ENCODE measurements at places on chromosomes 7 and 10.
A peak's percentile ranks its signal among the peaks of the same experiment; 100 is the strongest.

- no peak for DNase-seq
These were observed 941.8 kb upstream of the POT1 start for GRCh38 chr7:125871431-125871830.

- no peak for DNase-seq
These were observed 362.9 kb downstream of the MAGI2 start for GRCh38 chr7:79090543-79090942.

DNA sequence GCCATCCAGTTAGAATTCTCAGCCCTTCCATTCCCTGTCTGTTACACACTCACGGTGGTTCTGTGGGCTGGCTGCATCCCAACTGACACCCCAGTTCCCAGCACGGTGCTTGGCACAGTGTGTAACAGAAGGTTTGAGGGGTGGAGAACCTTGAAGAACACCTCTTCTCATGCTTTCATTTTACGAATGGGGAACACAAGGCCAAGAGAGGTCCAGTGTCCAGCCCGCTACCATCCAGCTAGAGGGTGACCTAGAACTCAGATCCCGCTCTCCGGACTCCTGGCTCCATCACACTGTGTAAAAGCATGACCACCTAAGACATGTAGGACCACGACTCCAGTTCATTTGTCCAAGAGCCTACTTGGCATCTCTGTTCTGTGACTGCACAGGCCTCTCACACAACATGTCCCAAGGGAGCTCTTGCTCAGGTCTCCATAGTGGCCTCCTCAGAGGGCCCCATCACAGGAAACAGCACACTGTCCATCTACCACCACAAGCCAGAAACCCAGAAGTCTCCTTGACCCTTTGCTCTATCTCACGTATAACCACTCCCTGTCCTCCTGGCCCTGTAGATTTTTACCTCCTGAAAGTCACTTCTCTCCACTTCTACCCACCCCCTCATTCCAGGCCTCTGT is 2.8 kb upstream of the CDH23 start:
- no peak for DNase-seq

- DNase-seq: no peak
These were observed 311.8 kb upstream of the IMMP2L start for GRCh38 chr7:111873963-111874690.

DNA sequence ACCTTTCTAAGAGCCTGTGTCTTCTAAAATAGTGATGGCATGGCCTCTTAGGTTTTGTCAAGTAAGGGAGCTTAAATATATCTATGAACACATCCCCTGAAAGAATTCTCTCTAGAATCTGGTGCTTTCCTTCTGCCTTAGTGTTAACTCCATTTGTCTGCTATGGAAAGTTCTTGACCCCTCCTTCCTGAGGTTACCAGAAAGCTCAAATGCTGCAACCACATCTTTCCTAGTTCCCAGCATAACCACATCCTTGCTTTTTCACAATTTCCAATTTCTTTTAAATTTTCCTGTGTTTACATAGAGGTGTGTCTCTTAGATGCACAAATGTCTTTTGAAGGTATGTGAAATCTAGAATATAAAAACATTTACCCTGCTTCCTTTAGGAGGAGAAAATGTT is 16.4 kb upstream of the GSDME start:
- DNase-seq: no peak

- DNase-seq: no peak
These were observed 75.2 kb upstream of the KIF5B start for GRCh38 chr10:32131388-32131787.

GRCh38 chr7:116241291-116241690 is 31.0 kb downstream of the TES start:
- DNase-seq: no peak

- no peak for DNase-seq
These were observed 42.9 kb upstream of the CTBP2 start for GRCh38 chr10:125203186-125203800.

- DNase-seq: no peak
These were observed 82.4 kb downstream of the SHH start for GRCh38 chr7:155729847-155730246.

- no peak for DNase-seq
These were observed 202.3 kb downstream of the AHR start for GRCh38 chr7:17500736-17501135.

DNA sequence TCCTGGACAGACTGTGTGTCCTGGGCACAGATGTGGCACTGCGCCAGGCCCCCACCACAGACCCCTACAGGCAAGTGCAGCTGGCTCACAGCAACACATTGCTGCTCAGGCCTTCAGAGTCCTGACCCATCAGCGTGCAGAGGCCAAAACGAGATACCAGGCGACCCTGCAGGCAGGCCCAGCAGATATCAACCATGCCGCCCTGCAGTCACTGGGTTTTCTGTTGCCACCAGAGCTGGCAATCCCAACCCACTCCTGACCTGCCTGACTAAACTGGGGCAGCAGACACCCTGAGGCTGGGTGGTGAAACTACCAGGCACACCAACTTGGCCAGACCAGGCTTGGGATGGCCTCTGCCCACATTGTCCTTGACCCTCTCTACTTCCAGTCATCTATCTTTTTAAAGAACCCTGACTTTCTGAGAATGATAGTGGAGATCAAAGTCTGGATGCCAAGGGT is 20.3 kb downstream of the ZCCHC24 start:
- DNase-seq: no peak

DNA sequence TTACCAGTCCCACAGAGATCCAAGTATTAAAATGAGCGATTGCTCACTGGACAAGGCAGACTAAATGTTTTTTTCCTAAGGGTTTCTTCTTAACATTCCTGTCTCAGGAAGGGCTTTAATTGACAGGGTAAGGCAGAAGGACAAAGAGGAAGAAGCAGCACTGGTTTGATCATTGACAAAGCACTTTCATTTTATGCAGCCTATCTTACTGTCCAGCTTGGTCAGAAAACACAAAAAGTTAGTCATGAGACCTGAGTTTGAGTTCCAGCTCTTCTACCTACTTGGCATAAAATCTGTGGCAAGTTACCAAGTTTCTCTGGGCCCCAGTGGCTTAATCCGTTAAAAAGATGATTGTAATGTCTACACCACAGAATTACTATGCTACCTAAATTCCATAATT is 458.5 kb downstream of the GFRA1 start:
- DNase-seq: no peak

DNA sequence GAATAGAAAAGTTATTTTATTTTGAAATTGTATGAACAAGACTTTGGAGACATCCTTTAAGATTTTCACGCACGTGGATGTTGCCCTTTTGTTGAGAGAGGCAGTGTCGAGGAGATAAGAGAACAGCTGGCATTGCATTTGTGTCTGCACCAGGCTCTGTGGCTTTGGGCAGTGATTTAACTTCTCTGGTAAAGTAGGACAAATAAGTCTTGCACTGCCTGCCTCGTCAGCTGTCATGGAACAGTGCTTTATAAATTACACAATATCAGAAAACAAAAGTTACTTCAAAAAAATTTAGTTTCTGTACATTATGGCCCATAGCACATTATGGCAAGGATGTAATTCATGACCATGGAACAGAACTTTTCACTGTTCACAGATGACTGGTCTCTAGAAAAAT is 20.1 kb downstream of the SNX10 start:
- DNase-seq: no peak

DNA sequence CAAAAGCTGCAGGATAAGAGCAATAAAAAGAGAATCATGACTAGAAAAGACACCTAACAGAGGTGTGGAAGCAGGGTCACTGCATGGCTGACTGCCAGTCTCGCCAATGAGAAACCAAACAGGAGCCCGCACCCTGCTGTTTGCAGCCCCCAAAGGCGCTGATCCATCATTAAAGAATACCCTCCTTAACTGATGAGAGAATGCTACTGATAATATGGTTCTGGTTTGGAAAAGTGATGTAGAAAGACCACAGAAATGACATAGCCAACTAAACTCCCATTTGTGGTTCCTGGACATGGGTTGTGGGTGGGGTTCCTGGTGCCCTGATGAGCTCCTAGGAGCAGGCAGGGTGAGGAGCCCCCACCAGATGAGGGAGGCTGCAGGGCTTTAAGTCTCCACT is 207.4 kb downstream of the TNS3 start:
- DNase-seq: no peak

DNA sequence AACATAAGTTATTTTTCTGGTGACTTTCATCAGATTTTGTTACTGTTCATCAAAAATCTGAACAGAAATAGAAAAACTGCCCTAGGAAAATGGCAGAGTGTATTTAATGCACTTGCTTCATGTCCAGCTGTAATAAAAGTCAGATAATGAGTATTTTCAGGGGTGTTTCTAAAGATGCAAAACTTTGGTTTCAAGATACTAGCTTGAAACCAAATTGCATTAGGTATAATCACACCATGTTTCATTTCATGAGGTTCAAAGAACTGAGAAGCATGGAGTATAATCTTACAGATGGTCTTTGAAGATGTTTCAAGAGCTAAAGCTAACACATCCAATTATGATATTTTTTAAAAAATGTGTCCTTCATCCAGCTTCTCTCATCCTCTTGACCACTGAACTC is 128.9 kb downstream of the NRCAM start:
- DNase-seq: no peak

GRCh38 chr10:75356484-75356883 is 45.1 kb downstream of the ZNF503 start:
- DNase-seq: no peak

DNA sequence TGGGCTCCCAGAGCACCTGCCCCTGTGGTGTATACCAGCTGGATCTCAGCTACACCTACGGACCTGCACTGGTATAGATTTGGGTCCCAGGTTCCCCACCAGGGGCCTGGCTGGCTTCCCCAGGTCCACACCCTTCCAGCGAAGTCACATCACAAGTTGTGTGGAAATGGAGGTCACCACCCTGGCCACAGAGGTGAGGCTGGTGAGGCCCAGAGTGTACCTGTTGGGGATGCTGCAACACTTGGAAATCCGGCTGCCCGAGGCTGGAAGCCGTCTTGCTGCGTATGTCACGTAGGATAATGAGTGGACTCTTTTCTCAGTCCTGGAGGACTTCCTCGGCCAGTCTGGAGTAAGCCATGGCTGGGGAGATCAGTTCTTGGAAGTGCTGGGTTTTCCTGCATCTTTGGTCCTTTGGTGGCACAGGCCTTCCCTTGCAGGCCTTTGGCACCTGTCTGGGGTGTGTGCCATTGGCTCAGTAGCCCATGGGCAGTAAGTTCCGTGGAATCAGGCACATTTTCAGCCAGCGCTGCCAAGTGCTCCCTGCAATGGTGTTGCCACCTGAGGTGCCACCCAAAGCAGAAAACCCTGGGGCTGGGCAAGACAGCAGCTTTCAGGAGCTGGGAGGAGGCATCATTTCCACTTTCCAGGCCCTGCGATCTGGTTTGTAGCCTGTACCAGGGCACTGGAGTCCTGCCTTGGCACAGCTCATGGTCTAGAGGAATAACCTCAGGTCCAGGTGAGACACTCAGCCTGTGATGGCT is 97.9 kb downstream of the LHPP start:
- DNase-seq: no peak

GRCh38 chr7:2106440-2106839 is 126.3 kb downstream of the MAD1L1 start:
- DNase-seq: no peak

- no peak for DNase-seq
These were observed 432.3 kb downstream of the DNAJB6 start for GRCh38 chr7:157769086-157769485.

DNA sequence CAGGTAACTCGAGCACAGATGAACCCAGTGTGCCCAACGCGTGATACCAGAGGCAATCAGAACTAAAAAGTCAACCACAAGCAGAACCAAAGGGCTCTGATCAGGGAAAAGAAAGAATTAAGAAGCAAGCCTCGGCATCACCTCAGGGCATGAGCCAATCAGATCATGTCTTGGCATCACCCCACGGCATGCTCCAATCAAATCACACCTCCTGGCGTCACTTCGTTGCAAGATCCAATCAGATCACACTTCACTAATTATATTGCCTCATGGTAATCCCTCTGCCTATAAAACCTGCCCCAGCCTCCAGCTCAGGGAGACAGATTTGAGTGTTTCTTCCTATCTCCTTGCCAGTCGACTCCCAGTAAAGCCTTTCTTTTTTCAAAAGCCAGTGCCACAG is 46.8 kb downstream of the TYW1B start:
- no peak for DNase-seq

- peak; percentile 72 for DNase-seq
These were observed 931 bp downstream of the PAPSS2 start for GRCh38 chr10:87660484-87661133.

- peak; percentile 39 for DNase-seq
These were observed 70.2 kb upstream of the CCDC71L start for GRCh38 chr7:106731187-106731586.

DNA sequence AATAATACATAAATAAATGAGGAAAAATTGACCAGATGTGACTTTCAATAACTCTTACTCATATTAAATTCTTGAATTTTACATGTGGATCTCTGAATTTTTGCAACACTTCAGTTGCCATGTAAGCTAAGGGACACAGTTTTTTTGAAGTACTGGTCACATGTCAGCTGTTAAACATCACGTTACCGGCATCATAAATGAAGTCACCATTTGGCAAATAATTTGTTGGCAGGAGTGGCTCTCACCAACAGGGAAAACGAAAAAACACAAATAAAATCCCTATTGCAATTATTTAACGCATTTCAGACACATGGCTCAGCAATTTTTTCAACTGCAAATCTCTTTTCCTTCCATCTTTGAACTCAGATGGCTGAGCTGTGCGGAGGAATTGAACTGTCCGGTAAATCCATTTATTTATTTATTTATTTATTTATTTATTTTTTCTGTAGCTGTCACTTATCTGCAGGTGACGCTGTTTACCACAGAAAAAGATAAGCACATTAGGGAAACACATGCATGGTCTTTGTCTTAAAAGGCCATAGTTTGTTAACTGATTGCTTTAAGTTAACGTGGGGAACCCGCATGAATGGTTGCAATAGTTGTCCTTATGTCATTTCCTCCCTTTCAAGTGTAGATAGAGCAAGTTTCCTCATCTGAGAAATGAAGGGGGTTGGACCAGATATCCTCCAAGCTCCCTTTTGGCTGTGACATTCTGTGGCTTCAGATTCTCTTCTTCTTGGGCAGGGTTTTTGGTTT is 64.7 kb upstream of the JAZF1 start:
- peak; percentile 28 for DNase-seq

GRCh38 chr7:51666751-51667150 is 350.1 kb upstream of the COBL start:
- no peak for DNase-seq

- no peak for DNase-seq
These were observed 113.1 kb downstream of the ZMIZ1 start for GRCh38 chr10:79181698-79182521.

DNA sequence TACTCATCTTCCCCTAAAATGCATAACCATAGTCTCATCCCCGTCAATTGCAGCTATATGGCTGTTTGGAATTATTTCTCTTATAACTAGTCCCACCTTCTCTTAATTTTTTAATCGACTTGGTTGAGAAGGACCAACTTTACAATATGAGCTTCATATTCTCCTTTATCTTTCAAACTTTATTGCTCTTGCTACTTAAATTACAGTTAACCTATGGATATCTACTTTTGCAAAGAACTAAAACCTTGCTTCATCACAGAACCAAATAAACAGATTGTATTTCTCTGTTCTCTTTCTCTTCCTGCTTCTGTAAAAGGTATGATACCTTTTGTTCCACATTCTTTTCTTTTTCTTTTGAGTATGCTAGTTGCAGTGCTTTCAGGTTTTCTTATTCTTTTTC is 6.1 kb downstream of the CREM start:
- no peak for DNase-seq
